ENCODE measurements at places on chromosomes 7 and 10. TPM values are rescaled to one million over a fixed set of nuclear protein-coding genes. Genes with fewer than 3 reads are reported as not detected.

DNA sequence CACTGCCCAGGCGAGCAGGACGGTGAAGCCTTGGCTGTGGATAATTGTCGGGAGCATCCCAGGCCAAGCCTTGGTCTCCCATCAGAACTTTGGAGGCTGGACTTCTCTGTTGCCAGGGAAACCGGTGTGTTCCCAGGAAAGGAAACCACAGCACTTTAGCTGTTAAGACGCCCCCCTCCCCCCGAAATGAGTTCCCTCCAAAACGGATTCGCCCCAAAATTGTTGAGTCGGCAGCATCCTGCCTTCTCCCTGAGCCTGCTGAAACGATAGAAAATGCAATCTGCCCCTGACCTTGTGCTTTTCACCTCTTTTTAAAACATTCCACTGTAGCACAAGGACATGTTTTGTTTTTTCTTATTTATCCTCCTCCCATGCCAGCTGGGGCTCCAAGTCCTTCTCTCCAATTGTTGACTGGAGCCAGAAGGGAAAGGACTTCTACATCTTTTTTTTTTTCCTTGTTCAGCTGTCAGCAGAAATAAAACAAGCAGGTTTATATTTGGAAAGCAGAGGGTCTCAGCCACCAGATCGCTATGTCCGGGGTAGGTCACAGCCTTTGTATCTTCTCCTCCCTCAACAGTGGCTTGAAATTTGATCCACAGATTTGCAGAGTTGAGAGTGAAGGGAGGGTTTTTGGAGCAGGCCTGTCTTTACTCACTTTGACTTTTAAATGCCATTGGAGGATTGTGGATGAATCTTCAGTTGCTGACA, 116.5 kb downstream of the ZMIZ1 start:
- DNase-seq: peak; percentile 72

DNA sequence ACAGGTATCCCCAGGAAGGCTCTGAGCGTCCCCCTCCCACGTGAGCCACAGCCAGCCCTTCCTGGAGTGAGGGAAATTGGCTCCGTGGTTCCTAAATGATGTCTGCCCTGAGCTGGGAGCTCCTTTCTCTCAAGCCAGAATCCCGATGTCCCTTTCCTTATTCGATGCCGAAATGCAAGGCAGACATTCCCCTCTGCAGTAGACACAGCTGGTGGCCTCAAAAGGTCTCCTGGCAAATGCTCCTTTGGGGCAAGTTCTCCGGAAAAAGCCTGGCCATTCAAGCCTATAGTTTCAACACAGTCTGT, 98.9 kb downstream of the HIP1 start:
- DNase-seq: no peak

MALSU1 gene
- 112 TPM for total RNA-seq

MICU1 gene
- 27.5 TPM for total RNA-seq

DNA sequence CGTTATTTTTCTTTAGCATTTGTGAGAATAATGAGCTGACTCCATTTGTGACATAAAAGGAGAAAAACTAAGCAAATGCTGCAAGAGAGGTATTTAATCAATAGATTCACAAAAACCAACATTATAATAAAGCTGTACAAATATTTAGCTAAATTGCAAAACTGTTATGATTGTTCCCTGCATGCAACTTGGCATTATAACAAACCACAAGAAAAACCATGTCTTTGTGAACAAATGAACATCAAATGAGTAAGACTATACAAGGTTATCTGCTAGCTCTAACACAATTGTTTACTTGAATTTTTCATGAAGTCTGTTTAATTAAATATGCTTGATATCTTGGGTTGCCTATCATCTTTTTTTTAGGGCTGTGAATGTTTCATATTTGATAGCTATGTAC, 50.8 kb upstream of the PPP1R9A start:
- DNase-seq: no peak

DNA sequence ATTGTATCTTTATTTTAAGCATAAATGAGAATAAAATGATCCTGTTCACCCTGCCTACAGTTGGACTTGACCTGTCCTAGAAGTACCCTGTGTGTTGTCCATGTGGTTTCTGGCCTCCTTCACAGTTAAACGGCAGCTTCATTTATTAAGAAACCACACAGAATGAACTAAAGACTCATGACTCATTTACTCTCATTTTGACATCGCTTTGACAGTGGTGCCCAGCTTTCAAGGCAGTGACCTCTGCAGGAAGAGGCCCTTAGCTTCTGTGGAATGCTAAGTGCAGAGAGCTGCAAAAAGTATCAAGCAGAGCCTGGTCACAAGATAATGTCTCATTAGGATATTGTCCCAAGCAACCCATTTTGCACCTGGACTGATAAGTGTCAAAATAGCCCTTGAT, 93.4 kb downstream of the AVL9 start:
- no peak for DNase-seq

- DNase-seq: no peak
Measured at GRCh38 chr7:156475666-156476065, 164.9 kb upstream of the RNF32 start.

SPDYE2B gene
- not detected for total RNA-seq

DNA sequence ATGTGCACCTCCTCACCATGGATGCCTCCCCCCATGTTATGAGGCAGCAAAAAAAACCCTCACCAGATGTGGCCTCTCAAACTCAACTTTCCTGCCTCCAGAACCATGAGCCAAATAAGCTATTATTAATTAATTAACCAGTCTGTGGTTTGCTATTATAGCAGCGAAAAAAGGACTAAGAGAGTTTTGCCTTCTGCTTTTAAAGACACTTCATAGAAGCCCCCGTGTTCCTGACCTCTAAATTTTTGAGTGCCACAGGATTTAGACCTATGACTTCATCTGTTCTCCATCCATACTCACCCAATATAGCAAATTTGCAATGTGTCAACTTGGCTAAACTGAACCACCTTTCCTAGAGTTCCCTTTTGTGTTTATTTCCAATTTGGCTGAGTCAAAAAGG, 9.2 kb upstream of the SEMA3E start:
- no peak for DNase-seq

- DNase-seq: peak; percentile 30
Measured at GRCh38 chr7:144787127-144787526, 48.7 kb downstream of the TPK1 start.

EN2 gene
- not detected for total RNA-seq

GRCh38 chr10:9515922-9516321, 1461.4 kb downstream of the GATA3 start:
- no peak for DNase-seq

DNA sequence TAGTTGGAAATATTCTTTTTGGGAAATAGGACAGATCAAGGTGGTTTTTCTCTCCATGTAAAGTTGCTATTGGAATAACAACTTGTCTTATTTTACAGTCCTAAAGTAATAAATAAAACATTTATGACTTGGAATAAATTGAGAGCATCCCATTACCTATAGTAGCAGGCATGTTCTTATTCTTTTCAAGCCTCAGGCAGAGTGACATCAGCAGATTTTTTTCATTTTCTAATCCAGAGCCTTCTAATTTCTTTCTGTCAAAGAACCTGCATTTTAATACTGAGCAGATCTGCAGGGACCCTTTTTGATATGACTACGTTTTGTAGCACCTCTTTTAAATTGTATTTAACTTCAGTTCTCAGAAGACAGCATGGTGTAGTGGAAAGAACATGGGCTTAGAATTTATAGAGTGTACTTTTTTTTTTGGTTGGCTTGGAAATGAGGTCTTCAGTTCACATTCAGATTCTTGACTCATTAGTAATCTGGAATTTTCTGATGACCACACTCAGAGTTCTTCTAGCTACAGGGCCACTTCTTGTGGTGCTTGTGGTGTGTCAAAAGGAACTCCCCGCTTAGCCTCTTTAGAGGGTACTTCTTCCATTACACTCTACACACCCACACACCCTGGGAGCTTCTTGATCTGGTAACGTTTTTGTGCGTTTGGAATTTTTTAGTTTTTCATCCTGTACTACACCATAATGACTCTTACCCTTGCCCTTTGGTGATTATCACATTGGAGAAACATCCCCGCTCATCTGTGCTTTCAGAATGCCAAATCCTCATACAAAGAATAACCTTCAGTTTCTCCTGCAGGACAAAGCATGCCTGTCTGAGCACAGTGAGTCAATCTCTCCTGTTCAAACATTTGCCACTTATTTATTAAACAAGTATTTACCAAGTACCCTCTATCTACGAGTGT, 34.6 kb downstream of the AGK start:
- no peak for DNase-seq

- peak; percentile 96 for DNase-seq
Measured at GRCh38 chr7:86469680-86470295, 173.9 kb upstream of the GRM3 start.

KCP gene
- 0.76 TPM for total RNA-seq

SLC16A9 gene
- 16.0 TPM for total RNA-seq

GRCh38 chr10:61998937-61999336, 97.4 kb downstream of the ARID5B start:
- no peak for DNase-seq

DNA sequence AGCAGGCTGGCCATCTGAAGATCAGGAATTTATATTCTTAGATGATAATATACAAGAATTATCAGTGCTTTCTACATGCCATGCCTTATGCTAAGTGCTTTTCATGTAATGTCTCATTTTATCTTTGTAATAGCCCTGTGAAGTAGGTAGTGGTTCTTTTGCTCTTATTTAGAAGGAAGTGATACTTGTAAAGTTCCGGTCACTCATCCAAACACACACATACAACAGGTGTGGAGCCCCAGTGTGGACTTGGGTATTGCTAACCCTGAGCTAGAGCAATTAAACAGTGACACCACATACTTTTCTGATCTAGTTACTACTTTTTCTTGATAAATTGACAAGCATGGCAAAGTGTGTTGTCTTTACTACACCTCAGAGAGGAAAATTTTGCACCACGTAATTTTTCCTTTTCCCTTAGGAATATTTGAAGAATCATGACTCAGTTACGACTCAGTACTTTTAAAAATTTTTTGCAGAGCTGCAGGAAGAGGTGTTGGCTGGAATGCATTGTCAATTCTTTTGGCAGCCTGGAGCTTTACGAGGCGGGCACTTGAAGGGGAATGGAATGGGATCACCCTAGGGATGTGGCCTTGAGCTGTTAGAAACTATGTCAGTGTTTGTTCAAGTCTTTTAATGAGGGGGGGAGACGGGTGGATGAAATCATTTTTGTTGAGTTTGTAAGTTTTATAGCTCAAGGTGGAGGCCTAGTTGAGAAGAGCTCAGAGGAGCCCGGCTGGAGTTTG, 212.5 kb upstream of the CELF2 start:
- no peak for DNase-seq

DNA sequence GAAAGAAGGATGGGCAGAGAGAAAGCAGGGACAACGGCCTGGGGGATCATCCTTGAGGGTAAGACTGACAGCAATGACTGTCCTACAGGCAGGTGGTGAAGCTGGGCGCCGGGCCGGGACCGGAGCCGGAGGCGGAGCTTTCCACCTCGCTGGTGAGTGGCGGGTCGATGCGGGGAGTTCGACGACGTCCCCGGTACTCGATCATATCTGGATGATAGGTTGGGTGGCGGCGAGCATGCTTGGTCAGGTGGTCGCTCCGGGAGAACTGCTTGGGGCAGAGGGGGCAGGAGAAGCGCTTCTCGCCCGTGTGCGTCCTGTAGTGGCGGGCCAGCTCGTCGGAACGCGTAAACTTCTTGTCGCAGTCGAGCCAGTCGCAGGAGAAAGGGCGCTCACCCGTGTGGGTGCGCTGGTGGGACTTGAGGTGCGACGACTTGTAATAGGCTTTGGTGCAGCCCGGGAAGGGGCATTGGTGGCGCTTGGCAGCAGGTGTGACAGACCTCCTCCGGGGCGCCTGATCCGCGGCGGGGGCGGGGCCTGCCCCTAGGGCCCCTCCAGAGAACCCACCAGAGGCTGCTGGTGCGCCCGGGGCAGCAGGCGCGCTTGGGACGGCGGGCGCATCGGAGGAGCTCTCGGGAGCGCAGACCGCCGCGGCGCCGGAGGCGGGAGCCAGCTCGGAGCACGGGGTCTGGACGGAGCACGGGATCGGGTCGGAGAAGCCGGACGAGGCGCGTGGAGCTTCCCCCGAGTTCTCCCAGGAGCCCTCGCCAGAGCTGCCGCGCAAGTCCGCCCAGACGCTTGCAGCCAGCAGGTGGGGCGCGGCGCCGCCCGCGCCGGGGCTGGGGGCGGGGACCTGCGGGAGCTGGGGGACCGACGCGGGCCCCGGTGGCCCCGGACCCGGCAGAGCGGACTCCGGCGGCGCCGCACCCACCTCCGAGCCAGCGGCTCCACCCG, 752 bp downstream of the KLF14 start:
- DNase-seq: peak; percentile 68

DNA sequence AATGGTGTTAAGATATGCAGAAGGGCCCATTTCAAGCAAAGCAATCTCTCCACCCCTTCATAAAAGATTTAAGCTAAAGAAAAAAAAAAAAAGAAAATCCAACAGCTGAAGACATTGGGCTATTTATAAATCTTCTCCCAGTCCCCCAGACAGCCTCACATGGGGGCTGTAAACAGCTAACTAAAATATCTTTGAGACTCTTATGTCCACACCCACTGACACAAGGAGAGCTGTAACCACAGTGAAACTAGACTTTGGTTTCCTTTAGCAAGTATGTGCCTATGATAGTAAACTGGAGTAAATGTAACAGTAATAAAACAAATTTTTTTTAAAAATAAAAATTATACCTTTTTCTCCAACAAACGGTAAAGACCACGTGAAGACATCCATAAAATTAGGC, 28.6 kb downstream of the PPP3CB start:
- no peak for DNase-seq

GRCh38 chr7:1819259-1819841, 149.3 kb downstream of the ELFN1 start:
- DNase-seq: no peak

NANOS1 gene
- total RNA-seq: 7.8 TPM

- peak; percentile 14 for DNase-seq
Measured at GRCh38 chr7:80681272-80681885, 42.9 kb downstream of the CD36 start.

GRCh38 chr10:75597773-75598440, 166.5 kb downstream of the LRMDA start:
- no peak for DNase-seq

- DNase-seq: no peak
Measured at GRCh38 chr7:37482505-37482904, 33.8 kb upstream of the ELMO1 start.

- no peak for DNase-seq
Measured at GRCh38 chr7:100356416-100357068, 1.4 kb upstream of the PILRB start.

CCDC71L gene
- total RNA-seq: 19.1 TPM

CYP3A4 gene
- total RNA-seq: not detected

DNA sequence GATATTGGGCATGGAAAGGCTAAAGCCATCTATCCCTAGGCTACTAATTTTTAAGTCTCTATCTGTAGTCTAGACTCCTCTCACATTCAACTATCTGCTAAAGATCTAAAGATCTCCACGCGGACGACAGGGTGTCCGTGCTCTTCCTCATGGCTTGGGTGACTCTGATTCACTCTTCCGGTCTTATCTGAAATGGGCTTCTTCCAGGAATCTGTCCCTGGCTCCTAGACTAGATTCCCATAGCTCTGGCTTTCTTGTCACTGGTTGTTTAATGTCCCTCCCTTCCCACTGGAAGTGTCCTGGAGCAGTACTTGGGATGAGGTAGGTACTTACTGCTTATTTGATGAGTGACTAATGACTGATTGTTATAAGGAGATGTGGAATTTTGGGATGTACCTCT, 62.0 kb upstream of the PODXL start:
- DNase-seq: no peak

All from GM23338 (cell line).